GM10248 (cell line): ENCODE measurements at places on chromosomes 13 and 19.

DNA sequence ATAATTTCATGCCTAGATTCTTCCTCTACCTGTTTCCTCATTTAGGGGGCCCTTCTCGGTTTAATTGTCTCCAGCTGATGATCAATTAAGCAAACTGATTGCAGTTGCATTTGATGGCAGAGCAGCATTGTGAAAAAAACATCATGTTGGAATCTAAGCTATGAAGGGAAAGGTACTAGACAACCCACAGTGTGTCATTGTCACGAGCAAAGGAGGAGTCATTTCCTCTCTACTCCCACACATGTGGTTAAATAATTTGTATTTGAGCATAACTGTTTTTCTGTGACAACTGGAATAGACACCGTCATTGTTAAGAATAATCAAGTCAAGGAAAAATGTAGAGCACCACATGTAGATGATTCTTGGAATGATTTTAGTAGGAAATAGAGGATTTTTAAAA is 240.3 kb downstream of the DCT start:
- DNase-seq, result no peak

DNA sequence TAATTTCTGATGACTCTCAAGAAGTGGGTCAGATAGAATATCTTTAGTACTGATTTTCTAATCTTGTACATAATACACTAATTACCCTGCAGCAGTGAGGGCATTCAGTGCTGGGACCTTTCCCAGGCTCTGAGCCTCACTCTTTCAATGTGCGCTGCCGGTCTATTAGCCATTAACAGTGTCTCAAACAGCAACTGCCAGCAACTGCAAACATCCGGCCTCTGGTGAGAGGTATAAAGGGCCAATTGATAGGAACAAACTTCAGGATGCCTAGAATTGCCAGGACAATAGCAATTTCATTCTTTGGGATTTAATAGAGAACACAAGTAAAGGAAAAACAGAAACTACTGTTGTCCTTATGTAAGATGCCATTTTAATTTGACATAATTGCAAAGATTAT is 604.4 kb upstream of the SPRY2 start:
- no peak for DNase-seq

- DNase-seq, result no peak
Observed at GRCh38 chr13:93361703-93362102, 135.1 kb downstream of the GPC6 start.

DNA sequence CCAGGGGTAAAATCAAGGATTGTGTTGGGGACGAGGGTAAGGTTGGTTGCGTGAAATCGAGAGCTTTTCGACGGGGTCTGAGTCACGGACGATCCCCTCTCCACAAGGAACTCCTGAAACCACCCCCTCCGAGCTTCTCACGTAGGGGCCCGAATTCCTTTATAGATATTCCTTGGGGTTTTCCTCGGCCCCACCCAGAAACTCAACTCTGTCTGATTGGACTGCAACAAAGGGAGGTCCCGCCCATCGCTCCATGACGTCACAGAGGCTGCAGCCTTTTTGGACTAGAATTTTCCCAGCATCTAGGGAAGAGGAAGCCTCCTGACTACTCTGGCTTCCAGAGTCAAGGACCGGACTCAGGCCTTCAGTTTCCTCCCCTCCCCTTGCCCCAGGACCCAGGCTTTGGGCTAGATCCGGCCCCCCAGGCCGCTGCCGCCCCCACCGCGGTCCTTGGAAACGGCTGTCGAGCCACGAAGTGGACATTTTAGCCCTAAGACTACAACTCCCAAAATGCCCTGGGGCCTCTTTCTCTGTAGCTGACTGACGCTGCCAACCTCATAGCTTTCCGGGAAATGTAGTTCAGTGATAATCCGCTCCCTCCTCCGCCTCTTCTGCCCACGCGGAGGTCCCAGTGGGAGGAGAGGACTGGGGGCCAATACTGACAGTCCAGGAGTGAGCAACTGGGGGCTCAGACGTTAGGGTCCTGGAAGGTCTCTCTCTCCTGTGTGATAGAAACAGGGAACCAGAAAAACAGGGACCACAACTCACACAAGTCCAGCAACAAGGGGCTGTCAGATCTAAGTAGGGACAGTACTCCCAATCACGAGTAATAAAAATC is at the start of gene IZUMO1:
Gene IZUMO1 (minus strand): TSS at position 172 of the 838 bp plus-strand sequence. CDS start 1,050 bp downstream, outside the sequence.
- peak; percentile 74 for DNase-seq

DNA sequence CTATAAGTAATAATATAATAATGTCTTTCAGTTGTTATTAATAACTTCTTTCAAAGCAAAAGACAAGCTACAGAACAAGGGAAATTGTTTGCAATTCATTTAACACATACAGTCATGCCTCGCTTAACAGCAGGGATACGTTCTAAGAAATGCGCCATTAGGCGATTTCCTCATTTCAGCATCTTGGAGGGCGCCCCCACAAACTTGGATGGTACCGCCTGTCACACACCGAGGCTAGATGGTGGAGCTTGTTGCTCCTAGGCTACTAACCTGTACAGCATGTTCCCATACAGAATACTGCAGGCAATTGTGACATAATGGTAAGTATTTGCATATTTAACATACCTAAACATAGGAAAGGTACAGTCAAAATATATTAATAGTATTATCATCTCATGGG is 8.2 kb upstream of the ANKRD10 start:
- DNase-seq, result no peak

DNA sequence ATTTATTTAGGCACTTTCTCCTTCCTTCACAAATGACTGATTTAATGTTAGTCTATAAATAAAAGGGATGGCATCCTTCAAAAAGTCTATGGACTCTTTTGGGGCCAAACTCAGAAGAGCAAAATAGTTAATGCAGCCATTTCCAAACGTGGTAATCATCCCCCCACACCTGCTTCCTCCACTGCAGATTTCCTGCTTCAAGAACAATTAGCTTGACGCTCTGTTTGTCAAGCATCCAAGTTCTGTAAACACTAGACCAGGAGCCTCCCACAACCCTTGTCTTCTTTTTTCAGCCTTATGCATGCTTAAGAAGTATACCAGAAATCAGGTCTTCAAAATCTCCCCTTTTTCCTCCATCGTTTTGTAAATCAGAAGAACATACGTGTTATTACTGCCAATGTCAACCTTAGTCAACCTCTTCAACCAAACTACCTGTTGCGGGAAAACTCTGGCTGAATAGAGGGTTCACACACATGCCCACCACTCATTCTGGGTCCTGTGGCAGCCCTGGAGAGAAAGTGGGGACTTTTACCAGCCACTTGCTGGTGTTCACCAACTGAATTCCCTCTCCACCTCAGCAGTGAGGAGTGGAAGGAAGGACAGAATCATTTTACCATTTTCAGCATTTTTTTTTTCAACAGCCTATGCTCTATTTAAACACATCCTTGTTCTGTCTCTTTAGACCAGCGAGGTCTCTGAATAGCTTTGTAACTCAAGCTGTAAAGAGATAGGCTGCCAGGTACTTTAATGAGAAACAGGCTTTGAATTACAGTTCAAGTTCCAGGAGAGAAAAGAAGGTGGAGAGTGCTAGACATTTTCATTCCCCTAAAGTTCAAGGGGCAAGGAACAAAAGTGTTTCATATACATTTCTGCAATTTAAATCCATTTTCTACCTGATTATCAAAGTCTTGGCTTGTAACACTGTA is 39.1 kb downstream of the EFNB2 start:
- DNase-seq, result no peak

- no peak for DNase-seq
Observed at GRCh38 chr13:99886706-99887105, 84.9 kb downstream of the ZIC5 start.

GRCh38 chr13:81957121-81957520 is 1616.2 kb upstream of the SPRY2 start:
- no peak for DNase-seq

- no peak for DNase-seq
Observed at GRCh38 chr19:5172859-5173630, 167.6 kb downstream of the PTPRS start.

- no peak for DNase-seq
Observed at GRCh38 chr13:96426167-96426566, 336.3 kb downstream of the HS6ST3 start.
